ENCODE measurements at places on chromosomes 13 and 19.

GRCh38 chr13:36084131-36084530 lies 47.1 kb downstream of the DCLK1 start:
- no peak for DNase-seq

GRCh38 chr19:55098716-55099556 lies 18.5 kb downstream of the PPP1R12C start:
- DNase-seq, result no peak

DNA sequence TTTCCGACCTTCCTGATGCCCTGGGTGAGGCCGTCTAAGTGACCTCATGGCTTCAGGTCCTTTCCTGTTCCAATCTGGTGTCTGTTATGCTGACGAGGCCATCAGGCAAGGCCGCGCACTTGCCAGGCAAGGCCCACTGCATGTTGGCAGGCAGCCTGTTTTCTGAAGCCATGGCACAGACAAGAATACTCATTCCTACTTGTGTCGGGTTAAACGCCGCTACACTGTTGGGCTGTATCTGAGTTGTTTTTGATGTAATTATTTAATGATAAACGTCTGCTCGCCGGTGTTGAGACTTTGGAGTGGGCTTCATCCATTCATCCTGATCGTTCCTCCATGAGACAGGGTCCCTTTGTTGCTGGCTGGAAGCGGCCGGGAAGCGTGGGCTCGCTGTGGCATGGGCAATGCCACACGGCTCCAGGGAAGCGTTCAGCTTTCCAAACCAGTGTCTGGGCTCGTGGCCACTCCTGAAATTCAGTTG lies 92.1 kb downstream of the ATP11A start:
- DNase-seq, result no peak

DNA sequence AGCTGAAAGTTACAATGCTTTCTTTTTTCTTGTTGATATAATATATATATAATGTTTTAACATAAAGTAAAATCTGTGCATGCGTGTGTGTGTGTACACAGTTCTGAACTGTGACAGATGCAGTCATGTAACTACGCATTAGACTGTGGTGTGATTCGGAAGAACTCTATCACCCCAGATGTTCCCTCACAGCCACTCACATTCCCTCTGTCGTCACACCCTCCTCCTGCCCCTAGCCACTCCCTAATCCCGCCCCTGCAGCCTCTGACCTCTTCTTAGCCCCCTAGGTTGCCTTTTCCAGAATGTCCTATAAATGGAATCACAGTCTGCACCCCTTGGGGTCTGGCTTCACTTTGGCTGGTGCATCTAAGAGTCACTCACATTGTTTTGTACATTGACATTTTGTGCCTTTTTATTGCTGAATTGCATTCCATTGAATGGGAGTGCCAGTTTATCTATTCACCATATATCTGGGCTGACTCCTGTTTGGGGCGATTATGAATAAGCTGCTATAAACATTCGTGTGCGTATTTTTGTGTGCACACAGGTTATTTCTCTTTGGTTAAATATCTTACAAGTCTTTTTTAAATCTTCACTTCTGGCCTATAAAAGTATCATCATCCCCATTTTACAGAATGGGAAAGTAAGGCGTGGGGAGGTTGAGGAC lies 20.4 kb downstream of the DHRS12 start:
- no peak for DNase-seq

GRCh38 chr13:45875951-45876350 lies 24.4 kb upstream of the SIAH3 start:
- no peak for DNase-seq

DNA sequence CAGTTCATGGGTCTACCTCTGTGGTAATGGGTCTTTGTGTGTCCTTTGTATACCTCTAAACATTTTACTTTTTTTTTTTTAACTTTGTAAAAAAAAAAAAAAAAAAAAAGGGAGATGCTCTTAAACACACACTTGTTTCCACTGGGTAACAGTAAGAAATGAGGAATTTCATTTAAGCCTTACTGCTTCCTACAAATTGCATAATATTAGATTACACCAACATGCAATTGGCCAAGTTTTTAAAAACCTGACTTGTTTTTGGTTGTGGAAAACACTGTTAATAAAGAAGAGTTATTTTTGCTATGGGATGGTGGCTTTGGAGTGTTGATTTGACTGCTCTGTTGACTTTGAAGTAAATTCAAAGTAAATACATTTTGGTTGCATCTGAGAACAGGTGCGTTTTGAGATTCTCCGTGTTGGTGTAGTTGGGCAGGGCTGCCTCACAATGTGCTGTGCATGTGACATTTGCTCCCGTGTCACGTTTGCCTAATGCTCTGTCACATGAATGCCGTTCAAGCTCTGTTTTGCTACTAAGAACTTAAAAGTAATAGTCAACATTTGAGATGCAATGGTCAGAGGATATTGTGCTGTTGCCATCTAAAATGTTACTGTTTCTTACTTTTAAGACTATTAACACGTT lies 202.4 kb downstream of the LMO7 start:
- no peak for DNase-seq

DNA sequence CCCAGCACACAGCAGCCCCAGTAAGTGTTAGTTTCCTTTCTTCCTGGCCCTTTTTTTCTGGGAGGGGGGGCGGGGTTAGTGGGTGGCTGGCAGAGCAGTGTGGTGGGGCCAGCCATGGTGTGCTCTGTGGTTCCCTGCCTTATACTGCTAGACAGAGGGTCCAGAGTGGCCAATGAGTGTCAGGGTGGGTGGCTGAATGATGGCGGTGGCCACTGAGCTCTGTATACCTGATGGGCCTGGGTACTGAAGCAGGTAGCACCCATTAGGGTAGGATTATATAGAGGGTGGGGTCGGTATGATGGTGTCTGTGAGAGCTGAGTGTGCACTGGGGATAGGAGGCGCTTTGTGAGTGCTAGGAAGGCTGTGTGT lies 13.8 kb downstream of the CIC start:
- no peak for DNase-seq
